ENCODE measurements at places on chromosomes 6 and 20.

DNA sequence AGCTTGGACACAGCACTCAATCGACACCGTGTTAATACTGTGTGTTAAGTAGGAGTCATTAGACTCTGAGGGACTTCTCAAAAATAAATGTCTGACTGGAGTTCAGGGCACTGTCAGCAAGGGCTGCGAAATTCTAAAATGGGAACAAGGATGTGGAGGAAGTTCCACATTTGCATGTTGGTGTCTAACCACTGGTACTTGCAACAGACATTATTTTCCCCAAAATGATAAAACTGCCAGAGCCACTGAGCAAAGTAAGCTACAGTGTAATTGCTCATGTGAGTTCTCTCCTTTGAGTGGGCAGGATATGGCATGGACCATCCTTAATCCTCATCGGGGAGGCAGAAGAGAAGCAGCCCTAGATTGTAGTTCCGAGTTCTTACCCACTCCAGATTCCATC is 215.9 kb downstream of the SLC24A3 start:
- DNase-seq: no peak

DNA sequence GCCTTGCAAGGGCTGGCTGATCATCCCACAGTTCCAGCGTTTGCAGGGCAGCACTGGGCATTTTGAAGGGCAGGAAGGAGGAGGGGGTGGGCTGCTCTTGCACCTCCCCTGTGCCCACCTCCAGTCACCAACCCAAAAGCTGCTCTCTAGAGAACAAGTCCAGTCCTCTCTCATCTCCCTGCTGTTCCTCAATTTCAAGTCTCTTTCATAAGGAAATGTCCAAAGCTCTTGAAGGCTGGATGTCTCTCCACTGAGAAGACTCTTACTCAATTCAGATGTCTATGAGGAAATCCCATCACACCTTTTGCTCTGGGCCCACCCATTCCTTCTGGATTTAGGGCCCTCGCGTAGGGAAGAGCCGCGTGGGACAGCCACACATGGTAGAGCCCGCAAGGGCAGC is 31.7 kb downstream of the WRNIP1 start:
- DNase-seq: no peak

DNA sequence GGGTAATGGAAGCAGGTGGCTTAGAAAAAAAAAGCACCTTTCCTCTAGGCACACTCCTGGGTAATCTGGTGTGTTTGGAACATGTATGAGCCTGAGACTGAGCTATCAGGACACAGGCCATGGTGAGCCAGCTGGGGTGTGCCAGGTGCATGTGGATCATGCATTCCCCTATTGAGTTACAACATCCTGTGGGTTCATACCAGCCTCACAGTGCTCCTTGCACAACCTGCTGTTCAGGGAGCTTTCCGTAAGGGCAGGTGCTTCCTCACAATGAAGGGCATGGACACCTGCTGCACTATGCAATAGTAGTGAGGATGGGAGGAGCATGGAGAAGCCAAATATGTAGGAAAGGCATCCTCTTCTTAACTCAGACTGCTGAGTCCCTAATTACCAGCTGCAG is 197.2 kb upstream of the SUPT3H start:
- no peak for DNase-seq

- no peak for DNase-seq
These were observed 28.4 kb upstream of the RSPO3 start for GRCh38 chr6:127090051-127090450.

DNA sequence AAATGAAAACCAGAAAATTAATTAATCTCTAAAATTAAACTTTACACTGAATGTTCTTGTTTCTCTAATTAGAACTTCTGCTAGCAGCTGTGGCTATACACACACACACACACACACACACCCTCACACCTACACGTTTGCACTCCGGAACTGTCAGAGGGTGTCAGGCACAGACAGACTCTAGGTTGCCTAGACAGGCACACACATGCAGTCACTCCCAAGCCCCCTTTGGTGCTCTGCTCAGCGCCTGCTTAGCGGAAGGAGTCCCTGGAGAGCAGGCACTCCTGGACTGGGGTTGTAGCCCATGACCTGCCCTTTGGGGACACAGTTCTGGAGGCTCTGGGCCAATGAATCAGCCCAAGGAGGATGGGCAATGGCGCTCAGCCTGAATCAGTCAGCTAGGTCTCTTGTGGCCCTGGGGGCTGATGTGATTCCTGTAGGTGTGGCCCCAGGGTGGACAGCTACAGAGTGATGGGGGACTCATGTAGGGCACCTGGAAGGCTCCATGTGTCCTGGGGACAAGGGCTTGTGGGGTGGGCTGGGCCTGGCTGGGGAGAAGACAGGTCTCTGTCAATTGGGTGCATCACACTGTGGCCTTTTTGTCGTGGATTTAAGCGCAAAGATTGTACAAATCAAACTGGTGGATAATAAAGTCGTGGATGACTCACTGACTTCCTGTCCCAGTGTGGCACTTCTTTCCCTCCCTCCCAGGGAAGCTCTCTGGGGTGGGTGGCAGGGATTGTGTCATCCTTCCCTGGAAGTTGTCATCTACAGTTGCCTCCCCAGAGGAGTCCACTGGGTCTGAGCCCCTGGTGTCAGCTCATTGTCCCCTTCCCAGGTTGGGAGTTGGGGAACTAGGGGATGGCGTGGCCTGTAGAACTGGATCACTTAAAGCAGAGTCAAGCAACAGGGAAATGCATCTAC is 8.8 kb downstream of the TMEM151B start:
- DNase-seq: no peak
